ENCODE measurements at places on chromosomes 7 and 10. TPM values are rescaled to one million over a fixed set of nuclear protein-coding genes. Genes with fewer than 3 reads are reported as not detected.

GRCh38 chr10:94223702-94224370, 138.9 kb downstream of the NOC3L start:
- peak; percentile 88 for DNase-seq

- DNase-seq = no peak
These were observed 257.5 kb downstream of the DNAJB6 start for GRCh38 chr7:157594306-157594705.

DNA sequence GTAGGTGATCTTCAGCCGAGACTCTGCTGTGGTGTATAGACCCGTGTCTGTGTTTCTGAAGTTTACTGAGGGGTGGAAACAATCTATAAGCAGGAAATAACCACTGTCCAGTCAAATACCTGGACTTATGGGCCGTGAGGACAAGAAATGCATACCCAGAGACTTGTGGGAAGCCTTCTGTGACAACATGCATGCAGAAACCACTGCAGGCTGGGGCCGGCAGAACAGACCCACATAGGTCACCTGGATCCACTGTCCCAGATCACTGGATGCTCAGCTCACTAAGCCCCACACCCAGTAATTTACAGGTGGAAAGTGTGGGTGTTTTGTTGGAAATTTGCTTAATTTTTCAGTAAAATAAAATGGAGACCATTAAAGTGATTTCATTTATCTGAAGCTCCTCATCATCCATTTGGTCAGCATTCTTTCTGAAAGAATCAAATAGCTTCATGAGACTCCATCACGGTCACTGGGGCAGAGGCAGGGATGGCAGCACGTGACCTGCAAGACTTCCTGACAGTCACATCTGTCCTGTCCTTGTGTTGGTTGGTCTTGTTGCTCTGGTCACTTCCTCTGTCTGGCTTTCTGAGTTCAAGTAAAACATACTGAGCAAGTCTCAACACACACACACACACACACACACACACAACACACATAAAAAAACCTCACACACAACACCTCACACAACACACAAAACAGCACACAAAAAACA, 108.3 kb downstream of the TNS3 start:
- peak; percentile 45 for DNase-seq

GRCh38 chr10:17059197-17059688, 70.4 kb downstream of the CUBN start:
- DNase-seq = peak; percentile 85

DNA sequence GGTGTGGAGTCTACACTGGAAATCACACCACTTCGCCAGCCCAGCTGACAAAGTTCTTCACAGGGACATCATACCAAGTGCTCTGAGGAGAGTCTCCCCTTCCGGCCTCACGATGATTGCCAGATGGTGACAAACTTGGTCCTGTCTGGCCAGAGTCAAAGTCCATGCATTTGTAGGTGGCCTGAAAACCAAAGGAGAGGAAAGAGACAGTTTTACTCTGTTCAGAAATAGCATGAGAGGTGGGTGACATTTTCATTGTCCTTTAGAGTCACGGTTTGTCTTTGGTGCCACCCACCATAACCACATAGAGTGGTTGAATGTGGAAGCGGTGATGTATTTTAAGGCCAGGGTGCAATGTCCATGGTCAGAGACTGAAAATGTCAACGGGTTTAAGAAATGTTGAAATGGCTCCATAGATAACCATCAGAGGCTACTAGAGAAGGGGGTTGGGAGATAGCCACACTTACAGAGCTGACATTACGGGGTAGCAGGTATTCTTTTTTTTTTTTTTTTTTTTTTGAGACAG, 33.0 kb downstream of the BTBD16 start:
- no peak for DNase-seq

DNA sequence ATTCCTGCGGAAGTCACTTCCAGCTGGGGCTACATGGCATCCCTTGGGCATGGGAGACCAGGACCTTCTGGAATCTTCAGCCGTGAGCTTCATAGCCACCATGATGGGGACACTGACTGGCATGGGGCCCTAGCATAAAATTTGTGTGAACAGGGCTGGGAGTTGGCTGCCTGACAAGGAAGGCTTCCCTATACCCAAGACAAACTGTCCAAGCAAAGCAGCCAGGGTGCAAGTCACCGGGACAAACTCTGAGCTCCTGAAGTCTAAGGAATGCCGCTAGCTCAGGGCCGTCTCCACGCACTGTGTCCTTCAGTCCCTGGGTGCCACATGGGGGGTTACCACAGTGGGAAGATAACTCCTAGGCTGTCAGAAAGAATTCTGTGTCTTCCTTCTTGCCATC, 627.4 kb downstream of the CALN1 start:
- DNase-seq = no peak

PDZD7 gene
- 1.2 TPM for total RNA-seq

ZNF736 gene
- total RNA-seq = 10.4 TPM

DNA sequence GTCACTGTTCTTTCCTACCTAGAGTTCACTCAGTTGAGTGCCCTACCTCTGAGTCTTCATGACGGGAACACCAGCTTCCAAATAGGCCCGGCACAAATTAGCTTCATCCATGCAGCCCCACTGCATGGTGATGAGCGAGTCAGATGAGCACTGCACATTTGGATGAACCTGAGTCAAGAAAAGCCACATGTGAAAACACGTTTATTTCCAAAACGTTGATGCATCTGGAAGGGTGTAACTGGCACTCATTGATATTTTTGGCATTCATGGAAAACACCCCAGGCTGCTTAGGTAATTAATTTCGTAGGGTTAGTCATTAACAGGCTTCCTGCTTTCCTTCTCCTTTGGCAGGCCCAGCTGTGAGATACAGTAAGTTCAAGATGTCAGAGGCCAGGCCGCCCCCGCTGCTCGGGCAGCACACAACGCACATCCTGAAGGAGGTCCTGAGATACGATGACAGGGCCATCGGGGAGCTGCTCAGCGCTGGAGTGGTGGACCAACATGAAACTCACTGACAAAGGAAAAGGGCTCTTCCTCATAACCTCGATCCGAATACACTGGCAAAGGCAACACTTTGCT, 725.2 kb downstream of the SUGCT start:
- DNase-seq = no peak

GRCh38 chr10:44895280-44895679, 15.9 kb upstream of the TMEM72 start:
- DNase-seq = no peak

DNA sequence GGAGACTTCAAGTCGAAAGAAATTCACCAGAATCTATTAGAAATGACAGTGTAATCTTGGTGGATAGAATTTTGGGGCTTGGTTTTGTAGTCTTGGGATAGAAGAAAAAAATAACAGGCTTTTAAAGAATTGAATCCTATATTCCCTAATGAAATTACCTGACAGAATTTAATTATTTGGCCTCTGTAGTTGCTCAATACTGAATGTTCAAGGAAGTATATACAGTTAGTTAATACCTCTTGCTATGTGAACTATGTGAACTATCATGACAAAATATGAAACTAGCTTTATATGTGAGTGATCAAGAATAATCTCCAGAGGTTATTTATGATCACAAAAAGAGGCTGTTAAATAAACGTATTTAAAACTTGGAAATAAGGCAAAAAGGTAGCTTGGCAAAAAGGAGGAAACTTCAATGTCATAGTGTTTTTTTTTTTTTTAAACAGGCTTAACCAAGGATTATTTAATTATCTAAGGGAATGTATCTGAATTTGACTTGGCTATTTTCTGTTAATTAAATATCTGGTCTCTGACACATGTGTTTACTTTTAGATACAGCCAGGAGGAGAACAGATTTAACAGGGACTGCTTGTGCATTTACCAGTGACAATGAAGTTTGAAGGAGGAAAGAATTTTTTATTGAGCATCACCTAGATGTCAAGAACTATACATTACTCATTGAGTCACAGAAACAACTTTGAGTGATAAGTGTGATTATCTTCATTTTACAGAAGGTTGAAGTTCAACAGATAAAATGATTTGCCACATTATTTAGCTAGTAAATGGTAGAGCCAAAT, 11.5 kb upstream of the CASD1 start:
- DNase-seq = no peak

DNA sequence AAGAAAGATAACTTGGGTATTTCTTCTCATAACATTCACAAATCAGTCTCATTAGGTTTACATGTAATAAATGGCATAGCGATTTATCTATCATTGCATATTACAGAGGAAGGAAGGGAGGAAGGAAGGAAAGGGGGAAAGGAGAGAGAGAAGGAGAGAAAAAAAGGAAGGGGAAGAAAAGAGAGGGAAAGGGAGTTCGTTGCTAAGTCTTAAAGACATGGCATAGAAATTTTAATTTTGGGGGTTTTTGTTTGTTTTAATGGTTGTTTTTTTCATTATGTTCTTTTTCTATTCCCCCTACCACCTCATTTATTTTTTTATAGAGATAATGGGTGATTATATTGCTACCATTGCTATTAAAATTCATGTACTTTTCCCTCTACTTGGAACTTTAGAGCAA, 604.3 kb downstream of the IPMK start:
- no peak for DNase-seq

DNA sequence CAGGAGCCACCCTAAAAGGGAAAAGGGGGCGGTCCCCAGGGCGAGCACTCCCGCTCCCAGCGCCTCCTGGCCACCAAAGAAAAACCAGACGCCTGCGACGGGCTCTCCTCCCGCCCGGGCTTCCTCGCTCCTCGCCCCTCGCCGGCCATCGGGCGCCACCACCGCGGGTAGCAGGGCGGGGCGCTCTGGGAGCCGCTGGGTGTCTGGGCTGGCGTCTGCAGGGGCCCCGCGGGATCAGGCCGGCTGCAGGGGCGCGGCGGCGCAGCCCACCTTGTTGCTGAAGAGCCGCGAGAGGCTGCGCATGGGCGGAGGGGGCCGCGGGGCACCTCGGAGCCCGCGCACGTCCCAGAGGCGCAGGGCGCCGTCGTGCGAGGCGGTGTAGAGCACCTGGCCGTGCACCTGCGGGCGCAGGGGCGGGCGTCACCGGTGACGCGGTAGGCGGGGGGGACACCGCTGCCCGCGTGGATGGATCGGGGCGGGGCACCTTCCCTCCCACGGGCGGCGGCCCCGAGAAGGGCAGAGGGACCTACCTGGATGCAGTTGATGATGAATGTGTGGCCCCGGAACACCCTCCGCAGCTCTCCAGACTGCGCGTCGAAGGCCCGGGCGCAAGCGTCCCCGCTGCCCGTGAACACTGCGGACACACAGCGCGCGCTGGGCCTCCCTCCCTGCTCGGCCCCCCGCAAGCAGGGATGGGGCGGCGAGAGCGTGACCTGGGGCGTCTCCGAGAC, 28.3 kb downstream of the WDR86 start:
- no peak for DNase-seq

DNA sequence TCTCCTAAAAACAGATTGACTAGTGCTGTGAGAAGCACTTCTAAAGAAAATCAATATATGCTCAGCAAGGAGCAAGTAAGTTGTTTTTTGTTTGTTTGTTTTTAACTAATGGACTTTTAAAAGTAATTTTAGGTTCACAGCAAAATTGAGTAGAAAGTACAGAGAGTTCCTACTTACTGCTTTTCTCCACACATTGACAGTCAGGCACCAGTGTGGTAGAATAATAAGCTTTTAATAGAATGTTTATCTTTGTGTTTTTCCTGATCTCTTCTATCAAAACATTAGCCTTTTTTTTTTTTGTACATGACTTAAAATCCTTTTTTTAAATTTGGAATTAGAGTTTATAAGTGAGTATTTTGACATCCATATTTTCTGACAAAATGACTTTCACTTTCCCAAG, 28.0 kb downstream of the MINPP1 start:
- no peak for DNase-seq

GRCh38 chr7:55310287-55311025, 54.7 kb upstream of the LANCL2 start:
- no peak for DNase-seq

DNA sequence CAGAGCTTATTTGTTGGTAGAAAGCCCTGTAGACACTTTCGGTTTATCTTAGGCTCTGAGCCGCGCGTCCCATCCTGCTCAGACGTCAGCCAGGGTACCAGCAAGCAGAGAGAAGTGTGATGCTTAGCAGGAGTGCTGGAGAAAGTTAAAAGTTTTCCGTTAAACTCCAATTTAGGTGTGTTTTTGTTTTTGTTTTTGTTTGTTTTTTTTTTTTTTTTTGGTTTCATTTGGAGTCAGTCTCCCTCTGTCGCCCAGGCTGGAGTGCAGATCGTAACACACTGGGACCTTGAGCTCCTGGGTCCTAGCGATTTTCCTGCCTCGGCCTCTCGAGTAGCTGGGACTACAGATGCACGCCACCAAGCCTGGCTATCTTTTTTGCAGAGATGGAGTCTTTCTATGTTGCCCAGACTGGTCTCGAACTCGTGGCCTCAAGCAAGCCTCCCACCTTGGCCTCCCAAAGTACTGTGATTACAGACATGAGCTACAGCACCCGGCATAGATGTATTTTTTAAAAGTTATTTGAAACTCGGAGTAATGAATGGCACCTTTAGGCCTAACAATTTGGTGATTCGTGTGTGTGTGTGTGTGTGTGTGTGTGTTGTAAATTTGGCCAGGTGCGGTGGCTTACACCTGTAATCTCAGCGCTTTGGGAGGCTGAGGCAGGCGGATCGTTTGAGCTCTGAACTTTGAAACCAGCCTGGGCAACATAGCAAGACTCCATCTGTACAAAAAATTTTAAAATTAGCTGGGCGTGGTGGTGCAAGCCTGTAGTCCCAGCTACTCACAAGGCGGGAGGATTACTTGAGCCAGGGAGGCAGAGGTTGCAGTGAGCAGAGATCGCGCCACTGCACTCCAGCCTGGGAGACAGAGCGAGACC, 1.3 kb upstream of the HIP1 start:
- DNase-seq = peak; percentile 75

- DNase-seq = peak; percentile 7
These were observed 138.0 kb upstream of the MTPN start for GRCh38 chr7:136114966-136115762.

- DNase-seq = no peak
These were observed 12.7 kb downstream of the SKIDA1 start for GRCh38 chr10:21512573-21513404.

- DNase-seq = no peak
These were observed 91.6 kb downstream of the MICALL2 start for GRCh38 chr7:1367501-1368183.

GRCh38 chr7:105594034-105594433, 12.7 kb upstream of the EFCAB10 start:
- peak; percentile 39 for DNase-seq

DNA sequence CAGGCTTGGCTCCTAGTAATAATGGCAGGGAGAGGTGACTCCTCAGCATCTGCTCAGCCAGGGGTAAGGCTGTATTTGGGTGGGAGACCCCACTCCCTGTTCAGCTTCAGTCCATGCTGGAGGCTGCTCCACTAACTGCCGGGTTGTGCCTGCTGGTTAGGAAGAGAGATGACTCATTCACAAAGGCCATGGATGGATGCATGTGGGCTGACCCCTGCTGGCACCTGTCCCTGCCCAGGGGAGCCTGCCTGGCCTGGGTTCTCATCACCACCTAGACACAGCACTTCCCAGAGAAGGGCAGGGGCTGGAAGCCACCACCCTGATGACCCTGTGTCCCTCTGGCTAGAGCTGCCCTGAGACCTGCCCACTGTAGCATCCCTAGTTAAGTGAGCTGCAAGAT, 59.0 kb downstream of the VSTM4 start:
- no peak for DNase-seq

INMT gene
- 15.7 TPM for total RNA-seq

ATP6V0A4 gene
- 0.04 TPM for total RNA-seq

Data from muscle of leg (tissue), 16 donors.